GM12878 (cell line): ENCODE measurements at places on chromosomes 11 and 22. TPM values are rescaled to one million over a fixed set of nuclear protein-coding genes. Genes with fewer than 3 reads are reported as not detected.

- H3K36me3 ChIP-seq = no peaks in the 10 kb centered on the region; the same call in none of the 2 replicates
- no peaks in the 10 kb centered on the region for H3K4me1 ChIP-seq
- DNase-seq = no peak
- no peaks in the 10 kb centered on the region for H3K27me3 ChIP-seq
- no peak overlapping the region for H3K27ac ChIP-seq
- no peak overlapping the region for H3K4me3 ChIP-seq
Observed at GRCh38 chr11:19183646-19184045, 18.1 kb downstream of the CSRP3 start.

GRCh38 chr11:35115688-35116030 is 23.3 kb upstream of the CD44 start:
- H3K27me3 ChIP-seq = no peaks in the 10 kb centered on the region
- H3K36me3 ChIP-seq = no peaks in the 10 kb centered on the region
- H3K4me3 ChIP-seq = no peak overlapping the region
- DNase-seq = no peak
- H3K4me1 ChIP-seq = peaks cover 50% of the 10 kb centered on the region
- H3K27ac ChIP-seq = no peak overlapping the region

- H3K4me1 ChIP-seq = no peaks in the 10 kb centered on the region
- no peak for DNase-seq
- H3K36me3 ChIP-seq = no peaks in the 10 kb centered on the region
Observed at GRCh38 chr22:27416511-27417420, 384.8 kb downstream of the MN1 start.

DNA sequence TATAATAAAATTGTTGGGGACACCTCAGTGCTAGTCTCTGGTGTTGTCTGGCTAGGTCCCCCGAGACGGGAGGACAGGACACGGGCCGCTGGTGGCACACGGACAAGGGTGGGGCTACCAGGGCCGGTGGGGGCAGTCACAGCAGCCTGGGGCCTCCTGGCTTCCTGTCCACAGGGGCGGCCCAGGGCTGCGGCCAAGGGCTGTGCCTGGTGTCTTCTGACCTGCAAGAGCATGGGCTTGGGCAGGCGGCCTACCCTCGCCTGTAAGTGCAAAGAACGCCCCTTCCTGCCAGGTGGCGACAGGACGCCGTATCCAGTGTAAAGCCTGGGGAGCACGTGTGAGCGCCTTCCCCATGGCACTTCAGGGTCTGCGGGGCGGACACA is 3.6 kb downstream of the LRFN4 start:
- no peaks in the 10 kb centered on the region for H3K27me3 ChIP-seq
- DNase-seq = no peak
- no peak overlapping the region for H3K4me3 ChIP-seq
- H3K36me3 ChIP-seq = no peaks in the 10 kb centered on the region
- H3K4me1 ChIP-seq = peaks cover 5% of the 10 kb centered on the region
- no peak overlapping the region for H3K27ac ChIP-seq

Gene C1QTNF4
- not detected in 2 replicates for total RNA-seq
